ENCODE measurements at places on chromosomes 4 and X.

DNA sequence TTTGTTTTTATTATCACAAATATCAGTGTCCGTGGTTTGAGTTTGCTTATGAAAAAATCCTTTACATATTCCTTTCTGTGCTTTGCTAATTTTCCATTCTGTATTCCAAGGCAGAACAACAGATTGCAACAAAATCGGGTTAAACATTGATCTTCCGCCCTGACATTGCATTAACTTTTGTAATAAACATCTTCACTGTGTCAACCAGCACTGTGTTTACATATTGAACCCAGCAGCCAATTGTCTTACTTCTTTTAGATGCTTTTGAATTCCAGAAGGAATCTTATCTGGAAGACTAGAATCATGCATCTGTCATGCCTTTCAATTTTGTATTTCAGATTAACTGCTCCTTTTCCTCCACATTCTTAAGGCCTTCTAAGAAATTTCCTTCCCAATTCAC lies 147.8 kb upstream of the CXXC4 start:
- DNase-seq = no peak

GRCh38 chr4:153218961-153219360 lies 14.7 kb downstream of the TRIM2 start:
- no peak for DNase-seq

GRCh38 chr4:64777286-64777685 lies 368.0 kb upstream of the TECRL start:
- DNase-seq = no peak

DNA sequence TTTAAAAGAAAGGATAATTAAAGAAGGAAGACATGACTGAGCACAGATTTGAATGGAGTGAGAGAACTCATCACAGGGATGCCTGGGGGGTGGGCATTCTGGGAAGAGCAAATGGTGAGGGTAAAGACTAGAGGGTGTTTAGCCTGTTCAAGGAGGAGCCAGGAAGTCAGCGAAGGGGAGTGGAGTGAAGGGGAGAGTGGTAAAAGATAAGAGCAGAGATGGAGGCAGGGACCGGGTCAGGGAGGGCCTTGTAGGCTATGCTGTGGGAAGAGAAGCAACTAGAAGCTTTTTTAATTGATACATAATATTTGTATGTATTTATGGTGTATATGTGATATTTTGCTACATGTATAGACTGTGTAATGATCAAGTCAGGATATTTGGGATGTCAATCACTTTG lies 2.2 kb upstream of the VGLL1 start:
- DNase-seq = peak; percentile 31

- no peak for DNase-seq
Measured at GRCh38 chrX:115494161-115494560, 66.8 kb upstream of the PLS3 start.

GRCh38 chr4:94455081-94455480 lies 3.3 kb downstream of the PDLIM5 start:
- DNase-seq = no peak

DNA sequence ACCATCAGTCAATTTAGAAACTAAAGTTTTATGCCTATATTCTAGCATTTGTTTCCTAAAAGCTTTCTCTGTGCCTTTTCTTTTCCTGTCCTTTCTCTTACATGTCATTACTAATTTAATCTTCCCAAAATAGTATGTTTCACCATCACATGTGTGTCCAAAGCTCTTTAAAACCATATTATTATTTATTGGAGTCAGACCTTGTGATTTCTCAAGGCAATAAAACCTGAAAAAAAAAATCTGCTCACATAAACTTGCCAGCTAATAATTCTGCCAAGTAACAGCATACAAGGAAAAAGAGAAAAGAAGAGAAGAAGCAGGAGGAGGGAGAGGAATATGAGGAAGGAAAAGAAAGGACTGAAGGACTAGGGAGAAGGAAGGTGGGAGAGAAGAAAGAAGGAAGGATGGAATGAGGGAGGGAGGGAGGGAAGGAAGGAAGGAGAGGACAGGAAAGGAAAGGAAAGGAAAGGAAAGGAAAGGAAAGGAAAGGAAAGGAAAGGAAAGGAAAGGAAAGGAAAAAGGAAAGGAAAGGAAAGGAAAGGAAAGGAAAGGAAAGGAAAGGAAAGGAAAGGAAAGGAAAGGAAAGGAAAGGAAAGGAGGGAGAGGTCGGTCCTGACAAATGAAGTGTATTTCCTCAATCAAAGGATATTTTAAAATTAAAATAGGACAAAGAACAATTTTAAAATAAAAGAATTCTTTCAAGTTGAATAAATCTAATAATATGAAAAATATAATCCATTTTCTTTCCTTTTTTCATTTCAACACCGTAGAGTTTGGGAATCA lies 57.4 kb downstream of the ANTXR2 start:
- no peak for DNase-seq

DNA sequence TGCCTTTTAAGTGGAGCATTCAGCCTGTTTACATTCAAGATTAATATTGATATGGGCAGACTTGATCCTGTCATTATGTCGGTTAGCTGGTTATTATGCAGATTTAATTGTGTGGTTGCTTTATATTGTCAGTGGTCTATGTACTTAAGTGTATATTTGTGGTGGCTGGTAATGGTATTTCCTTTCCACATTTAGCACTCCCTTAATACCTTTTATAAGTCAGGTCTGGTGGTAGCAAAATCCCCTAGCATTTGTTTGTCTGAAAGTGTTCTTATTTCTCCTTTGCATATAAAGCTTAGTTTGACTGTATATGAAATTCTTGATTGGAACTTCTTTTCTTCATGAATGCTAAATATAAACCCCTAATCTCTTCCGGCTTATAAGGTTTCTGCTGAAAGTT lies 403.7 kb upstream of the EPHA5 start:
- DNase-seq = no peak

DNA sequence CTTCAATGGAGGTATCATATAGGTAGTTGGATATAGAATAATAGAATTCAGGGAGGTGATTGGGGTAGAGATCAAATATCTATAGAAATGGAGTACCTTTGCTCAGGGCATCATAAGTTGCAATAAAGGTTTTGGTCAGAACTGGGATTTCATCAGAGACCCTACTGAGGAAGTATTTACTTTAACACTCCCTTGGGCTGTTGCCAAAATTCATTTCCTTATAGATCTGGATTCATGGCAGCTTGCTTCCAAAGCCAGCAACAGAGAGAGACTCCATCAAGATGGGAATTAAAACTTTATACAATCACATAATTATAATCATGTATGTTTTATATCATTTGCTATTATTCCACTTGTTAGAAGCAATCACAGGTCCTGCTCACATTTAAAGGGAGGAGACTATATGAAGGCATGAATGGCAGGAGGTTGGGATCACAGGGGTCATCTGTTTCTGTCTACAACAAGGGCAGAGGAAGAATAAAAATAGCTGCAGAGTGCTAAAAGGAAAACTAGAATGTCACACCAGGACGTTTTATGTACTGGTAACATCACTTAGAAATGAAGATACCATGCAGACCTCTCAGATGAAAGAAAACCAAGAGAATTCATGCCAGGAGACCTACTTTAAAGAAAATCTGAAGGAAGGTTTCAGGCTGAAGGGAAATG lies 902.1 kb upstream of the LCORL start:
- DNase-seq = no peak
